Endothelial cell of umbilical vein (primary cell): ENCODE measurements at places on chromosomes 2 and 18. TPM values are rescaled to one million over a fixed set of nuclear protein-coding genes. Genes with fewer than 3 reads are reported as not detected.
A peak's percentile ranks its signal among the peaks of the same experiment; 100 is the strongest.

GREB1L gene
- 0.27 and 0.41 TPM in 2 replicates for polyA plus RNA-seq

UPP2 gene
- not detected in 2 replicates for polyA plus RNA-seq

MYO1B gene
- 6.4 and 8.7 TPM in 2 replicates for polyA plus RNA-seq

SPATA3 gene
- polyA plus RNA-seq, result not detected in 2 replicates

SCN7A gene
- not detected in 2 replicates for polyA plus RNA-seq

LYG1 gene
- polyA plus RNA-seq, result 1.7 and 1.8 TPM in 2 replicates

NPPC gene
- polyA plus RNA-seq, result not detected in 2 replicates

C1GALT1C1L gene
- 0.38 and 0.76 TPM in 2 replicates for polyA plus RNA-seq

DNA sequence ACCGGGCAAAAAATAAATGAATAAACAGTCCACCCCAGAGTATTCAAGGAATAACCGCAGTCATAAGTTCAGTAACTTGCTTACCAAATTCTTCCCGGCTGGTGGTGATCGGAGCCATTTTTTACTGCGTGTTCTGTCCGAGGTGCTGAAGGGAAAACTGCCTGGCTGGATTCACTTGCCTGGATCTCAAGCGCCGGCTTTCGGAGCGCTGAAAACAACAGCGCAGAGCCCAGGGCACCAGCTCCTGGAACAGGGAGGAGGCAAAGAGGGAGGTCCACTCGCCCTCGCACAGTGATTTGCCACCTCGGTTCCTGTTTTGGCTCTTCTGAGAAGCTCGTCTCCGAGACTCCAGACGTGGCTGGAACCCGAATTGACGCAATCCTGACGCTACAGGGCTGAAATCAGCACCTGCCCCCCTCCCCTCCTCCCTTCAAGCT lies at the start of gene SYT4:
TSS of gene SYT4 (minus strand) at position 327 of the 437 bp plus-strand sequence. CDS start at position 118, 209 bp downstream.
- peak; percentile 19 for DNase-seq

- DNase-seq, result no peak
These were observed 741 bp downstream of the GPR148 start for GRCh38 chr2:130729322-130730299.

DNA sequence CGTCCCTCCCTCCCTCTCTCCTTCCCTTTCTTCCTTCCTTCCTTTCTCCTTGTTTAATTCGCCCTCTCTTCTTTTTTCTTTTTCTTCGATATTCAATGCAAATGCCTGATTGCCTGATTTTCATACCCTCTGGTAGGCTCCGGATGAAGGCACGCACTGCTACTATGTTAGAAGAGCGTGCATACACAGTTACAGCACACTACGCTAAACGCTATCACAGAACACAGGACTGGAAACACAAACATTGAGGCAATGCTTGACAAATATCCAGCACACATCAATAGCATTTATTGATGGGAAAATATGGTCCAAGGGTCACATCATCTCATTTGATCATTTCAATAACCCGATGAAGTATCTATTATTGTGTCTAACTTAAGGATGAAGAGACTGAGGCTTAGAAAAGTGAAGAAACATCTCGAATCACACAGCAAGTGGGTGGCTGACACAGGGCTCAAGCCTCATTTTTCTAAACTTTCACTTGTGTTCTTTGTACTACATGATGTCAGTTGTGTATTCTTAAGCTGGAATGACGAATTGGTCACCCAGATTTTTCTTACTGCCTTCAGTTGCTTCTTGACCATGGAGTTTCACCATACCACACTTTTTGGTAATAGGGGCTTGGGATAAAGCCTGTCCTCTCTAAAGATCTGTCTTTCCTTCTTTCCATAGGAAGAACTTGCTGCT lies 101.8 kb downstream of the TRIB2 start:
- no peak for DNase-seq

GRCh38 chr2:64442277-64442676 lies 11.7 kb upstream of the LGALSL start:
- no peak for DNase-seq

- DNase-seq, result no peak
These were observed 59.9 kb upstream of the SNTG2 start for GRCh38 chr2:890791-891190.

- DNase-seq, result no peak
These were observed 34.5 kb upstream of the TBC1D8 start for GRCh38 chr2:101185656-101186055.

DNA sequence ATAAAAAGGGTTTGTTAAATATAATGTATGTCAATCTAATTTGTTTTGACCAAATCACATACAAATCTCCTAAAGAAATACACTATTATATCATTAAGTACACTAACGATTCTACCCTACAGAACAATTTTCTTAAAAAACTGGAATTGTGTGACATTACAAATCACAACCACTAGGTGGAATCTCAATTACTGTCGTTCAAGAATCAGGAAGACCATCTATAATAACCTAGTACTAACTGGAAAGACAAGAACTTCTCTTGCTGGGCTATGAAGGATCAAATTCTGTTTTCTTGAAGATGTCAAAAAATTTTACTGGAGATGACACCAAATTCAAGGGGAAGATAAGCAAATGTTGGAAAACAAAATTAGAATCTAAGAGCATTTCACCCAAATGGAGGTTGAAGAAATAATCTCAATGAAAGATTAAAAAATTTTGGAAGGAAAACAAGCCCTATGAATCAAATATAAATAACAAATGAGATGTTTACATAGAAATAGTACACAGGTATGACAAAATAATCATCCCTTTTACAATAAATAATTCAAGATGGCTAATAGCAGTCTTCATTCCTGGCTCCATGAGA lies 110.9 kb downstream of the STK39 start:
- DNase-seq, result peak; percentile 57

DNA sequence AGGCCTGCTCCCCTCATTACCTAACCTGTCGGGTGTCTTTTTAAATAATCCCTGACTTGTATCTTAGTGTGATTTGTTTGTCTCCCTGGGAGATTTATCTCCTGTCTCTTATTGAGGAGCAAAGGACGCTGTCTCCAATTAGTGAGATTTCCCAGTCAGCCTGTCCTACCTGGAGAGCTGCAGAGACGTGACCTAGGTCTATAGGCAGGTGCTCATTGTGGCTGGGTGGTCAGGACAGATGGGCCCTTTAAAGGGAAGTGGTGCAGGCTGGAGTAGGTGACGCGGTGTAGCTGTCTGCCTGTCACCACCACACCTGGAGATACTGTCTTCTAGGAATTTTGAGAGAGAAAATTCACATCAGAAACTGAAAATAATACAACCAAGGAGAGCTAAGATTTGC lies 28.0 kb downstream of the PLB1 start:
- DNase-seq, result no peak

- no peak for DNase-seq
These were observed 70.9 kb downstream of the ASB1 start for GRCh38 chr2:238497610-238498005.

DNA sequence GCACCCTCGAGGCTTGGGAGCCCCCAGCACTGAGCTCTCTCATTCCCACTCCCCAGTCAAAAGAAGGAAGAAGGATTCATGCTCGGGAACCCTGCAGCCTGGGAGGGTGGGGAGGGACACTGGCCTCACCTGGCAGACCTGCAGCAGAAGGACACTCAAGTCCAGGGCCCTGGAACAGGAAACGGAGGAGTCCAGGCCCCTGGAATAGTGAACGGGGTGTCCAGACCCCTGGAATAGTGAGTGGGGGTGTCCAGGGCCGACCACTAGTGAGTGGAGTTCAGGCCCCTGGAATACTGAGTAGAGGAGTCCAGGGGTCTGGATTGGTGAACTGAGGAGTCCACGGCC lies 292.5 kb downstream of the NDUFA10 start:
- DNase-seq, result no peak

GRCh38 chr2:159989249-159989648 lies 73.2 kb downstream of the PLA2R1 start:
- no peak for DNase-seq

GRCh38 chr2:176873403-176873802 lies 339.2 kb upstream of the HNRNPA3 start:
- peak; percentile 11 for DNase-seq

DNA sequence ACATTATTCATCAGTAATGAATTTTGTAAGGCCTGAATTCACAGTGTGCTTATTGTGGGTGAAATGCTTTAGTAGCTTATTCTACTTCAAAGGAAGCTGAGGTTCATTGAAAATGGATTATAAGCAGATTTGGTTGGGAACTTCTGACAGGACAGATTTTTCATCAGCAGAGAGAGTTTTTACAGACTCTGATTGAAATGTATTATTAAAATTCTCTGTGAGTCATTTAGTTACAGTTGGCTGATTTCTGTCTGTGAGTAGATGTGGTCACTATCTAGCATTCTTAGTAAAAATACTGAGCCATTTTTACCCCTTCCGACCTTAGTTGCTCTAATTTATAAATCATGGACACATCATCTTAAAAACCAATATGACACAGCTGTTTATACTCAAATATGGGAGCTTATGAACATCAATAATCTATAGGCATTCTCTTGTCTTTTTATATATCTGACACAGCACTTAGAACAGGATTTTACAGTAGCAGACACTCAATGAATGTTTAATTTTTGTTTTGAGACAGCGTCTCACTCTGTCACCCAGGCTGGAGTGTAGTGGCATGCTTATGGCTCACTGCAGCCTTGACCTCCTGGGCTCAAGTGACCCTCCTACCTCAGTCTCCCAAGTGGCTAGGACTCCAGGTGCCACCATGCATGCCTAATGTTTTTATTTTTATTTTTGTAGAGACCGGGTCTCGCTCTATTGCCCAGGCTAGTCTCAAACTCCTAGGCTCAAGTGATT lies 239.6 kb downstream of the BABAM2 start:
- DNase-seq, result no peak

DNA sequence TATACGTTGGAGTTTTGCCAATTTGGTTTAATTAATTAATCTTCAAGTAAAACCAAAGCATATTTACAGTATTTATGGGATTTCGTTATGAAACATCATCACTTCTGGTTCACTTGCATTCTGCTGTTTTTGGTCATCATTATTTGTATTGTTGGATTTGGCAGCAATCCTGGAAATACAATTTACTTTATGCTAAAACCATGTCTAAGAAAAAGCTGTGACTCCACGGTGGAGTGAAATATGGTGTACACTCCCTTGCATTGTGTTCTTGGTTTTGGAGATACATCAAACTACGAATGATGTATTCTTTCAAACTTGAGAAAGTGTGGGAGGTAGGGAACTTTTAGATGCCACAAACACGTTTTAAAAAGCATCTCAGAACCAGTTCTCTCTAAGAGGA lies 106.4 kb downstream of the CTAGE1 start:
- peak; percentile 49 for DNase-seq

DNA sequence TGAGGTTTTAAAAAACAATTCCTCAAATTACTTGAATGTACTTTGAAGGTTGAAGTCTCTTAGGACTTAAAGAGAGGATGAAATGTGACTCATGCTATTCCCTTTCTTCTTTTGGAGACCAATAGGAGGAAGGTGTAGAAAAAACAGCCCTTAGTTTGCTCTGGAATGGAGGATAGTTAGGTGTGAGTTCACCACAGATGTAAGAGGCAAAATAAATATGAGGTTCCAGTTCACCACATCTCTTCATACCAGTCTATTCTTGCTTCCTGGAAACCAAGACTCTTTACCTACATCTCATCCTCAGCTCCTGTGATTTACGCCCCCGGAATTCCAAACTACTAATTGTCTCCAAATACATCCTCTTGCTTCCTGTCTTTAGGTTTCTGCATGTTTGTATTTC lies 77.5 kb upstream of the TTC21B start:
- DNase-seq, result no peak

- peak; percentile 69 for DNase-seq
These were observed 24.0 kb downstream of the RAX start for GRCh38 chr18:59249199-59249774.

DNA sequence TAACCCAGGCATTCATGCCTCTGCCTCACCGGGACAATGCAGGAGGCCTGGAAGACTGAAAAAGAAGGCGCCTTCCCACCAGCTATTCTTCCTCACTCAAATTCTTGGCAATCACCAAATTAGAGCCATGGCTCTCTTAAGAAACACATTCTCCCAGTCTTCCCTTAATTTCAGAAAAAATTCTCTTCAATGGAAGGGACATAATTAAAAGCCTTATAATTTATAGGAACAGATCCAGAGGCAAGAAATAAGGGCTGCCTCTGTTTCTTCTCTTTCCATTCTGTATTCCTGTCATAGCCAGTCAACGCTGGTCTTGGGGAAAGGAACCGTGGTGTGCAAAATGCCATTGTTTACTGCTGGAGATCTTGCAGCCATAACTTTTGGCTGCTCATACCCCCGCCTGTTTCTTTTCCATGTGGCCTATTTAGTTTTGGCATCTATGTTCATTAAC lies 32.8 kb downstream of the DTNA start:
- no peak for DNase-seq

- peak; percentile 38 for DNase-seq
These were observed 78.6 kb upstream of the RANBP2 start for GRCh38 chr2:108640731-108641130.

DNA sequence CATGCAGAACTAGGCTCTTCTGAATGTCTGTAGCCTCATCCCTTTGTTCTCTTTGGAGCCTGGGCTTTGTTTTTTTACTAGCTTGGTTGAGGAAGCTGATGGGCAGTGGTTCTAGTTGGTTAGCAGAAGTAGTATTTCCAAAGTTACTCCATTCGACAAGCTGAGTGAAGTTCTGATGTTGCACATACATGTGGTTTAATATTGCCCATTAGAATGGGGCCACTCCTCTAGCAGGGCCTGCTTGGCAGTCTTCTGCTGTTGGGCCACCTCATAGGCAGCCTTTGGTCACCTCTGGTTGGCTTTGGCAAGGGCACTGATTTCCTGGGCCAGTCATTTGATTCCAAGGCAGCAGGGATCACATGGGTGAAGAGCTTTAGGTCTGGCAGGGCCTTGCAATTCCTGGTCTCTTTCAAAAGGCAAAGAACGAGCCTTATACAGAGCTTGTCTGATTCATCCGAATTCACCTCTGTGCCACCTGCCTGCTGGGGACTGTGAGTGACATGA lies 2.5 kb downstream of the RPIA start:
- DNase-seq, result no peak

DNA sequence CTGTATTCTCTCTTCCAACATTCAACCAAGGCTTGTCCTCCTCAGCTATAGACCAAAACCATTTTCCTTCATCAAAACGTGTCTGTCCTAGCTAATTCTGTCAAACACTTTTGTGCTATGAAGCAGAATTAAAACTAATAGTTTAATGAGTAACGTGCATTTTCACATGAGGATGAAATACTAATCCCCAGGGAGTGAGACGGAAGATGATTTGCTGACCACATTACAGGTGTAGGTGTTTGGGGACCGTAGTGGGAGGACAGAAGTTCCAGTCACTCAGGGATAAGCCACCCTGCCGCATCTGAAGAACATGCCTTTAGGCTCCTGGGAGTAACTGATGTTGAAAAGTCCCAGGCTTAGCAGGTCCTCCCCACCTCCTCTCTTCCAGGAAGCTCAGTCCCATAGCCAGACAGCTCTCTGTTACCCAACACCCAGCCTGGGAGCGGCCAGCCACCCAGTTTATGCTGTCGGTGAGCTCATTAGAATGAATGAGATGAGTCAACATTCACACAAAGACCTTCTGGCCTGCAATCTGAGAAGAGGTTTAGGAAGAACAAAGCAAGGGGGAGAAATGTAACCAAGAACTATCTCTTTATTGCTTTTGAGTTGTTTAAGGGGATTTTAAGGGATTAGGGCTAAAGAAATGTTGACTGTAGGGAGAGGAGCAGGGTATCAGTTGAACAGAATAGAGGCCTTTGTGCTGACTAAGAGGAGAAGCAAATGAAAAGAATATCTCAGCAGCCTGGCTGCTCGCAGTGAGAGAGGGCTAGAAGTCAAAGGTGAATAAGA lies 122.5 kb downstream of the FOXI3 start:
- no peak for DNase-seq

GRCh38 chr2:60478660-60479059 lies 74.8 kb downstream of the BCL11A start:
- DNase-seq, result no peak
